Smooth muscle cell of the umbilical artery (primary cell): ENCODE measurements at places on chromosomes 7 and 10. TPM values are rescaled to one million over a fixed set of nuclear protein-coding genes. Genes with fewer than 3 reads are reported as not detected.

The CRYGN gene
- not detected in 2 replicates for total RNA-seq

The PIK3CG gene
- not detected in 2 replicates for total RNA-seq

The HOGA1 gene
- under 0.01 and 0.32 TPM in 2 replicates for total RNA-seq

The PLEKHS1 gene
- not detected in 2 replicates for total RNA-seq

The SDK1 gene
- total RNA-seq = 0.30 and 0.46 TPM in 2 replicates

The DIP2C gene
- 18.9 and 19.0 TPM in 2 replicates for total RNA-seq

The SPAM1 gene
- not detected in 2 replicates for total RNA-seq

The BEND7 gene
- 4.8 and 5.9 TPM in 2 replicates for total RNA-seq

The TAS2R4 gene
- 1.2 and 1.4 TPM in 2 replicates for total RNA-seq

The ZNF22 gene
- total RNA-seq = 13.4 and 13.5 TPM in 2 replicates

The SPDYE2B gene
- total RNA-seq = not detected in 2 replicates

The GNG11 gene
- 26.1 and 27.0 TPM in 2 replicates for total RNA-seq

The PRLHR gene
- total RNA-seq = not detected in 2 replicates

The IL2RA gene
- total RNA-seq = not detected in 2 replicates

The UNCX gene
- total RNA-seq = not detected in 2 replicates

The NUTM2B gene
- under 0.01 and 0.23 TPM in 2 replicates for total RNA-seq

The MYH16 gene
- total RNA-seq = under 0.01 and 0.32 TPM in 2 replicates

The TMEM213 gene
- not detected in 2 replicates for total RNA-seq

The LYZL2 gene
- total RNA-seq = not detected in 2 replicates

The GOLGA7B gene
- total RNA-seq = not detected in 2 replicates

The HOXA6 gene
- total RNA-seq = 3.6 and 5.8 TPM in 2 replicates

The TUBAL3 gene
- not detected in 2 replicates for total RNA-seq
